Fibroblast of skin of scalp (primary cell): ENCODE measurements at places on chromosomes 12 and 14.

DNA sequence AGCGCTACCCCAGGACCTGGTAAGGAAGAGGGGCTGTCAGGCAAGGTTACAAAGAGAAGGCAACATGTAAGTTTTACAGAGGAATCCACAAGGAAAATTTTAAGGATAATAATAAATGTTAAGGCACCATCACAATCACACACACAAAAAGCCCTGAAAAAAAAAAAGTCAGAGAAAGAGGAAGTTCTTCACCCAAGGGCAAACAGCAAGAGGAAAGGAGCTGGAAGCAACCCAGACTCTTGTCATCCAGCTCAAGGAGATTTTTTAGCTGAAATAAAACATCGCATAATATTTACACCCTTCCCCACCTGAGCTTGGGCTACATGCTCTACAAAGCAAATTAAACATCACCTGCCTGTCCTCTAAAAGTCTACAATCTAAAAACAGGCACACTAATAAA, 9.5 kb downstream of the SPTB start:
- DNase-seq, result no peak

- DNase-seq, result no peak
These were observed 113.4 kb downstream of the SPTSSA start for GRCh38 chr14:34348592-34348991.

- peak; percentile 62 for DNase-seq
These were observed at the start of gene LTB4R for GRCh38 chr14:24310646-24311604. Gene LTB4R (plus strand): TSS chr14:24311502. CDS start chr14:24315652, 4,150 bp downstream.

- no peak for DNase-seq
These were observed 12.6 kb upstream of the PUS1 start for GRCh38 chr12:131916306-131917138.

- no peak for DNase-seq
These were observed 269.6 kb downstream of the ADGRD1 start for GRCh38 chr12:131223171-131223761.

GRCh38 chr12:84841591-84841990, 71.0 kb downstream of the SLC6A15 start:
- DNase-seq, result no peak

DNA sequence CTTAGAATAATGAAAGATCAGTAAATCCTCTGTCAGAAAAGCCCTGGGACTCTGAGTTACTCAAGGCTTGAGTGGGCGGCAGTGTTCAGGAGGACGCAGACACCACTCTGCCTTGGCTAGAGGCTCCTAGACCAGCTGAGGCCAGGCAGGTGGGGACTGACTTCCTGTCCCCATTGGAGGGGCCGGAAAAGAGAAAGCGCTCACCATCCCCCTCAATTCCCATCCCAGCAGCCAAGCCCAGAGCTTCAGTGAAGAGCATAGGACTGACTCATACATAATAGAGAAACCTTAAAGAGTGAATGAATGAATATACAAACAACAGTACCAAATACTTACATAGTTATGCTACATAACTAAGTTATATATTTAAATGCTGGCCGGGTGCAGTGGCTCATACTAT, 62.0 kb downstream of the PLEKHG7 start:
- DNase-seq, result peak; percentile 13

GRCh38 chr12:135138-135537, 68.6 kb downstream of the IQSEC3 start:
- no peak for DNase-seq

DNA sequence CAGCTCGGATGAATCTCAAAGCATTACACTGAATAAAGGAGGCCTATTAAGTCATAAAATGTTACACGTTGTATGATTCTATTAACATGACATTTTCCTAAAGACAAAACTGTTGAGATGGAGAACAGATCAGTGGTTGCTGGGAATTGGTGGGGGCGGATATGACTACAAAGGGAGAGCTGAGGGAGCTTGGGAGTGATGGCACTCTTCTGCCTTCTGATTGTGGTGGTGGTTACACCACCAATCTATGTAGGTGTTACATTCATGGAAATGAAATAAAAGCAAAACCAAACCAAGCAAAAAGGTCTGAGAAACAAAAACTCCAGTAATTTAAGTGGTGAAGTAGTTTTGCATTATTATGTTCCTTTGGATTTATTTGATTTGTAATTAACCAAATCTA, 16.4 kb upstream of the EVL start:
- DNase-seq, result no peak

GRCh38 chr14:33702293-33702692, 248.6 kb downstream of the EGLN3 start:
- DNase-seq, result no peak

DNA sequence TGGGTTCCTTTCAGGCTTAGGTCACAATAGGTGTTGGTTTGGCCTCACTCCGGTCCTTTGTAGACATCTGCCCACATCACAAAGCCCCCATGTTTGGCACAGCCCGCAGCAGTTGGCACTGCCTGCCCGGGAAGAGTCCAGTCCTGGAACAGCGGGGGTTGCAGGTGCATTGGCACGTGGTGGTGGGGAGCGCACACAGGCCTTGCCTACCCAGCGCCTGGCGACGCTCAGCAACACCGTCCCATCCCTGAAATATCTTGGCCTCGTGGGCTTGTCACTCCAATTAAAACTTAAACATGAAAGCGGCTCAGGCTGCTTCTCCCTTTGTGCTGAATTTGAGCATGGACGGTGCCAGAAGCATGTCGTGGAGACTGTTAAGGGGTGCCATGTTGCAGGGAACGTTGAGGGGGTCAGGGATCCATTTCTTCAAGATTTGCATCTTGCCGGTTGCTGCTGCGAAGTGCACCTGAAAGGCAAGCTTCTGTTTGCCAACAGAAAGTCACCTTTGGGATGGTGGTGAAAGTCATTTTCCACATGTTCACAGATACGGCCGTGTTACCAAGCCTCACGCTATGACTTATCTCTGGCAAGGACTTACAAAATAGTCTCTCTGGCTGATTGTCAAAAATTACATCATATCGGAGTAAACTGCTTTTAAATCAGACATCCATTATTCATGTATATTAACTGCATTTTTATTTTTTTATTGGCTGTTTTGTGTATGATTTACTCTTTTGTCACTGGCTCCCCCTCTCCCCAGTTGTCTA, 91.5 kb downstream of the FBXW8 start:
- DNase-seq, result no peak

- DNase-seq, result no peak
These were observed 11.7 kb upstream of the TMX1 start for GRCh38 chr14:51228391-51228790.

- DNase-seq, result peak; percentile 58
These were observed 130.5 kb upstream of the CRY1 start for GRCh38 chr12:107223821-107224220.

DNA sequence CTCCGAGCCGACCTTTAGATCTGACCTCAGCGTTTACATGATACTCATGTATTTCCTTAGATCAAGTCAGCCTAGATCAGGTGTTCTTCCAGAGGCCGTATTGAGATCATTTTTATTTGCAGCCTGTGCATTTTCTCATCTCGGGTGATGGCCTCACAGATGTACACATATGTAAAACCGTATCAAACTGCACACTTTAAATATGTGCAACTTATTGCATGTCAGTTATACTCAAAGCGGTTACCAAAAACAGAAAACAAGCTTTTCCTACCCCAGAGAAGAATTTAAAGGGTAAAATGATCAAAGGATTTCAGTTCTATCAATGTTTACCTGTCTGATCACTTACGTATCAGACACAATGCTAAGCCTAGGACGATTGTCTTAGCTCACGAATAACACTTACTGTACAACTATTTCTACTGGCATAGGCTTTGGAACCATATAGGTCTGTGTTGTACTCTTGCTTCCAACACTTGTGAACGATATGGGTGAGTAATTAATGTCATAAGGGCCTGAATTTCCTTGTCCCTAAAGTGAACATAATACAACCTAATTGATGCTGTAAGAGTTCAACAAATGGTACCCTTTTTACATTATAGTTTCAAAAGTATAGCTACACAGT, 628 bp upstream of the LLPH start:
- no peak for DNase-seq

DNA sequence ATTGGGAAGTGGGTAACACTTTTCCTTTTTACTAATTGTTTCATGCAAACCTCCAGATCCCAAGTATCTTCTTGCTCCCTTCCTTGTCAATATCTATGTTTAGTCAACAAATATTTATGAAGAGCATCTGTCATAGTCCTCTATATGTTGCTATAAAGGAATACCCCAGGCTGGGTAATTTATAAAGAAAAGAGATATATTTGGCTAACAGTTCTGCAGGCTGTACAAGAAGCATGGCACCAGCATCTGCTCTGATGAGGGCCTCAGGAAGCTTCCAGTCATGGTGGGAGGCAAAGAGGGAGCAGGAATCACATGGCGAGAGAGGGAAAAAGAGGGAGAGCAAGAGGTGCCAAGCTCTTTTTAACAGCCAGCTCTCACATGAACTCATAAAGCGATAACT, 4.6 kb downstream of the KIF5A start:
- DNase-seq, result no peak

- DNase-seq, result peak; percentile 24
These were observed 494 bp downstream of the GCH1 start for GRCh38 chr14:54902143-54902520.

DNA sequence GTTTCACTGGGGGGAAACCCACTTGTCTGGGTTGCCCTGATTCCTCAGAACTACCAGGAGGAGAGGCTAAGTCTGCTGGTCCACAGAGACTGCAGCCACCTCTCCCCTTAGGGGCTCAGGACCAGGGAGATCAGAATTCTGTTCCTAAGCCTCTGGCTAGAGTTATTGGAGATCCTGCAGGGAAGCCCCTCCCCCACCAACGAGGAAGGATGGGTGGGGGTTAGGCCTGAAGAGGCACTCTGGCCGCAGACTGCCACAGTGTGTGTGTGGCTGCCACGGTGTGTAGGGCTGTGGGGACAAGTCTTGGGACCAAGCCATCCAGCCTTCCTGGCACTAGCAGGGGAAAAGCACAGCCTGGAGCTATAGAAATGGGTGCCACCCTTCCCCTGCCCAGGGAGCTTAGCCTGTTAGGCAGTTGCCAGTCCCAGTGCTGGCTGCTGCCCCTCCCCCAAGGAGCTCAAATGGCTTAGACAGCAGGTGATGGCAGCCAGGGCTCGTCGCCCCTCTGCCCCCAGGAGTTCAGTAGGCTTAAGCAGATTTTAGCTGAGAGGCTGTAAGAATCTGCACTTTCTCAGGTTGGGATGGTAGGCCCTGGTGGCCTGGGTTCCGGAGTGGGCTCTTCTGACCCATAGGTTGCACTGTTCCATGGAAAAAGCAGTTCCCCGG, 107.7 kb downstream of the ERGIC2 start:
- no peak for DNase-seq

DNA sequence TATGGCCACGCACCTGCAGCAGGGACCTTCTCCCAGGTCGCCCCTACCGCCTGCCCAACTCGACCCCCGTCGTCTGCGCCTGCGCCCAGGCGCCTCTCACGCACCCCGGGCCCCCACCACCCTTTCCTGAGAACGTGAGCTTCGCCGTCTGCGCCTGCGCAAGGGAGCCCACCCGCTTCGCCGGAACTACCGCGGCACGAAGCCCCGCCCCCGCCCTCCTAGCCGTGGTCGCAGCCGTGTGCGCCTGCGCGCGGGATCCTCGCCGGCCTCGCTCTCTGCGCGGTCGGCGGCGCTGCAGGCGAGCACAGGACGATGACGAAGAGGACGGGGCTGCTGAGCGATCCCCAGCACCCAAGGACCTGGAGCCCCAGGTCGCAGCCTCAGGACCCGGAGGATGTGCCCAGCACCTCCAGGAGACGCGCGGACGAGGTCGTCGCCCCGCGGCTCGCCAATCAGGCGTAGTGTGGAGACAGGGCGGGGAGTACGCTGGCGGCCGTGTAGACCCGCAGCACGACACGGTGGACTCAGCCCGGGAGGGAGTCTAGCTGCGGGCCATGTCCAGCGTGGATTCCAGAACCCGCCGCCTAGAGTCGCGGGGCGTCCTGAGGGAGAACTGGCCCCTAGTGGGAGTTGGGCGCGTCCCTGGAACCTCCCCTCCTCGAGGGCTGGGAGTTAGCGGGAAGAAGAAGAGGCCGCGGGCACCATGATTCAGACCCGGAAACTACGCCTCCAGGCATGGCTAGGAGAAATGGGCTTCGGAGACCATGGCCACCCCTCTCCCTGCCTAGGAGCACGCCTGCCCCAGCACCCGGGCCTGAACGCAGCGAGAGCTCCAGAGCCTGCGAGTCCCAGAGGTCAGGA, 1120.8 kb upstream of the TMEM132C start:
- peak; percentile 84 for DNase-seq

DNA sequence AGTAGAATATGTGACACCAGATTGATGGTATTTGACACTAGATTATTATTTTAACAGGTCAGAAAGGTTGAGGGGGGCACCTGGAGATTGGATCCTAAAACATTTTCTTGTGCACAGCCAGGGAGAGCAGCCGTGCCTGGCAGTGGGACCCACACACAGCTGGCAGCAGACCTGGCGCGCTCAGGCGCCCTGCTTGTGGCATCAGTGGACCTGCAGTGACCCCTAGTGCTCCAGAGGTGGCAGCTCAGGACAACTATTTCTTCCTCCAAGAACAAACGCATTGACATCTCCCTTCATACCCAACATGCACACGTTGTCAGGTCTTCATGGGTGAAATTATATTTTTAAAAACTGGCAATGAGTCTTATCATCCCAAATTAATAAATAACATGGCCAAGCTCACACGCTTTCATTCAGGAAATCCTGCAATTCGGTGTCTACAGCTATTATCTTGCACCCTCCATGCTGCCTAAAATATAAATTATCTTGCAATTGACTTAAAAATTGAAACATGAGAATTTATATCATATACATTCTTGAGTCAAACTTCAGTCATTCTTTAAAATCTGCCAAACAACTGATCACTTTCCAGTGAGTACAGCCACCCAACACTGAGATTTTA, 7.7 kb upstream of the TMEM132D start:
- DNase-seq, result peak; percentile 76

GRCh38 chr14:52769887-52770286, 21.5 kb downstream of the GNPNAT1 start:
- no peak for DNase-seq
